ENCODE measurements at places on chromosomes 6 and 20. TPM values are rescaled to one million over a fixed set of nuclear protein-coding genes. Genes with fewer than 3 reads are reported as not detected.

GRCh38 chr6:83707829-83708545 lies 914 bp downstream of the SNAP91 start:
- DNase-seq = peak; percentile 10

DNA sequence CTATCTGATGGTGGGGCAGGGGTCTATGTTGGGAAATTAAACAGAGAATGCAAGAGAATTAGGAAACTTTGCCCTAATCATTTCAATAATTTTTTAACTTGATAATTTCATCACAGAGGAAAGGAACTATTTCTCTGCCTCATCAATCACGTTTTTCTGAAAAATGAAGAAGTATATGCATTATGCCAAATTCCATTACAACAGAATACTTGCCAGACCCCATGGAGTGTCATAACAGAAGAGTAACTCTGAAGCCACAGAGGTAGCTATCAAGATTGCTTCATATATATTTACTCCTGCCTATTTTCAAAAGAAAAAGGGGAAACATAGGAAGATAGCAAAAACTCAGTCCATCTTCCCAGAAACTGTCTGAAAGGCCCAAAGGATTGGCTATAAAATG lies 5.7 kb upstream of the USP49 start:
- DNase-seq = no peak

DNA sequence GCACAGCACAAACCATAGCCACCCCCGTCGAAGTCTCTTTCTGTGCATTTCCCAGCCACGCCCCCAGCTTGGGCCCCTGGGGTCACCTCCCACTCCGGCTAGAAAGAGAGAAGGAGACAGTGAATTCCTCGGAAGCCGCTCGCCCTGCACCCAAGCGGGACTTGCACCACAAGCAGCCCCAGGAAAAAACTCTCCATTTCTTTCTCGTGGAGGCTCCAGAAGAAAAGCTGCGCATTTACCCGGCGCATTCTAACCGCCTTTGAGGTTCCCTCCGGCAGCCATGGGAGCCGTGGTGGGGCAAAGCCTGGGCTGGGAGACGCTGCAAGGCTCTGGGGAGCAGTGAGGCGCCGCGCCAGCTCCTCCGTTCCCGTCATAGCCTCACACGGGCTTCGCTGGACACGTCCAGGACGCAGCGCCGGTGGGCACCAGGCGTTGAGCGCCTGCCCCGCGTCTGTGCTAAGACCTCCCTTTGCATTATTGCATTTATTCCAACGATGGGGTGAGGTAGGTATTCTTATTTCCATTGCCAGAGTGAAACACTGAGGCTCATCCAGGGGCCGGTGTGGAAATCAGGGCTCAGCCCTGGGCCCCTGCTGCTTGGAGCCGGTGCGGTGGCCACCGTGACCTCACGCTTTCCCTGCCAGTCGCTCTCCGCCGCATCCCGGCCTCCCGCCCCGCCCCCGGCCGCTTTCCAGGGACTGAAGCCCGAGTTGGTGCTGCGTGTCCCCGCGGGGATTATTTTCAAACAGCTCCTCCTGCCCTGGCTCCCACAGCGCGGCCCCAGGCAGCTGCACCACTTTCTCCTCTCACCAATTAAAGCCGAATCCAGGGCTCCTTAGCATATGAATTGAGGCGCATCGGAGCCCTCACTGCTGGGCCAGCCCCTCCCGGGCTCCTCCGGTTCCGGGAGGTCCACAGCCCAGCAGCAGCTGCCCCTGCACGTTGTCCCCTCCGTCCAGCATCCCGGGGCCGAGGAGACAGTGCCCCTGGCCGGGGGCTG lies 148.3 kb upstream of the AFDN start:
- DNase-seq = peak; percentile 71

- no peak for DNase-seq
Measured at GRCh38 chr6:106256201-106256968, 69.2 kb downstream of the ATG5 start.

DNA sequence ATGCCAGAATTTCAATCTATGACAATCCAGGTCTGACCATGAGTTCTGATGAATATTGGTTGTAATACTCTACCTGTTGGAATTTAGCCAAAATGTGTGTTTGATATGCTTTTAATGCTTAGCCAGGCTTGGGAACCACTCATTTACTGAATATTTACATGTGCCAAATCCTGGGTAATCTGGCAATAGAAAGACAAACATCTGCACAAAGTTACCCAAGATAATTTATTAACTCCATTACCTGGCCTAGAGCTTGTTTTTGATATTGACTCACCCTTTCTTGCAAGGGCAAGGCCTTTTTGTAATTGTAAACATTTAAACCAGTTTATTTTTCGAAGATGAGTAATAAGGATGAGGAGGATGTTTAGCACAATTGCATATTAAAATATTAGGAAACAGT lies 13.5 kb upstream of the CD2AP start:
- DNase-seq = no peak

- DNase-seq = no peak
Measured at GRCh38 chr20:39222101-39222500, 260.0 kb downstream of the DHX35 start.

- no peak for DNase-seq
Measured at GRCh38 chr6:74434171-74434570, 738.2 kb downstream of the CD109 start.

DNA sequence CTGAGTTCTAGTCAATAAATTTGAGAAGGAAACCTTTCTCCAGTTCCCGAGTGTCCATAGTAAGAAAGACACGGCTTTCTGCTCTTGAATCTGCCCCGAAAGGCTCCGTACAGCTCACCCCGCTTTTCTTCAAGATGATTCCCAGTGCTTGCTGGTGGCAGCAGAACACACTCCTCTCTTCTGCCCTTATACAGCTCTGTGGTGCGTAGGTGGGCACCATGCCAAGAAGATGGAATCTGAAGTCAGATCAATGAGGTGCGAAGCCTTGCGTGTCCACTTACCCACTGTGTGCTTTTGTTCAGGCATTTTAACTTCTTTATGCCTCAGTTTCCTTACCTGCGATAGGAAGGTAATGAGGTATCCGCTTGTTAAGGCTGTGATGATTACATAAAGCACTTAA lies 142.2 kb downstream of the WDR27 start:
- DNase-seq = no peak

DNA sequence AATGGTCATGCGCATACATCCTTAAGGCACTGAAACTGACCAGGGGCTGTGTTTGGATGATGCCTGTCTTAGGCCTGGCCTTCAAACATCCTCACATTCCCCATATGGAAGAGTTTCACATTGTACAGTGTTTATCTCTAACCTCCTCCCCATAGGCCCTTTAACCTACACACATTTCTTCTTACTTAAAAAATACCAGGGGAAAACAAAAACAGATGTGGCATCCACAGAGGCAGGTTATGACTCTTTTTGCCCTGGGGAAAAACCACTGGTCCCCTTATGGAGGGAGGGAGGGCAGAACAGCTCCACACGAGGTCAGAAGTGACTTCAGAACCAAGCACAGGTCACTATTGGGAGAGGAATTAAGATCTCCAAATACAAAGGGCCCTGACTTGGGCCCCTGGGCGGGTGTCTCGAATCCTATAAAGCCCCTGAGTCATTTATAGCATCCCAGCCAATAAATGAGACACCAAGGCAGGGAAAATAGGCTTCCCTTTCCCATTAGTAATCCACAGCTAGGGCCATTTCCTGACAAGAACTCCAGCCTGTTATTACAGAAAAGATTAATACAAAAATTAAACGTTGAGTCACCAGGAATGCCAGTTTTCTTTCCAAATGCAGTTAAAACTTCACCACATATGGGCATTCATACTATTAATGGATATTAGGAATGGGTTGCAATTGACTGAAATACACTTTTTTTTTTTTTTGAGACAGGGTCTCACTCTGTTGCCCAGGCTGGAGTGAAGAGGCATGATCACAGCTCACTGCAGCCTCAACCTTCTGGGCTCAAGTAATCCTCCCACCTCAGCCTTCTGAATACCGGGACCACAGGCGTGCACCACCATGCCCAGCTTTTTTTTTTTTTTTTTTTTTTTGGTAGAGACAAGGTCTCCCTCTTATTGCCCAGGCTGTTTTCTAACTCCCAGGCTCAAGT lies 107.2 kb downstream of the ATP9A start:
- no peak for DNase-seq

DNA sequence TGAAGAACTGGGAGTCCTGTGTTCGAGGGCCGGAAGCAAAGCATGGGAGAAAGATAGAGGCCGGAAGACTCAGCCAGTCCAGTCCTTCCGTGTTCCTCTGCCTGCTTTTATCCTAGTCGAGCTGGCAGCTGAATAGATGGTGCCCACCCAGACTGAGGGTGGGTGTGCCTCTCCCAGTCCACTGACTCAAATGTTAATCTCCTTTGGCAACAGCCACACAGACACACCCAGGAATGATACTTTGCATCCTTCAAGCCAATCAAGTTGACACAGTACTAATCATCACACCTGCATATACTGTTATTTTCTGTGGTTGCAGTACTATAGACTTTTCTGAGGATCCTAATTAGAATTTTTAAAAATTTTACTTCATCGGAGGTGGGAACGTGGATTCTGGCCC lies 21.3 kb downstream of the PCMTD2 start:
- no peak for DNase-seq

DNA sequence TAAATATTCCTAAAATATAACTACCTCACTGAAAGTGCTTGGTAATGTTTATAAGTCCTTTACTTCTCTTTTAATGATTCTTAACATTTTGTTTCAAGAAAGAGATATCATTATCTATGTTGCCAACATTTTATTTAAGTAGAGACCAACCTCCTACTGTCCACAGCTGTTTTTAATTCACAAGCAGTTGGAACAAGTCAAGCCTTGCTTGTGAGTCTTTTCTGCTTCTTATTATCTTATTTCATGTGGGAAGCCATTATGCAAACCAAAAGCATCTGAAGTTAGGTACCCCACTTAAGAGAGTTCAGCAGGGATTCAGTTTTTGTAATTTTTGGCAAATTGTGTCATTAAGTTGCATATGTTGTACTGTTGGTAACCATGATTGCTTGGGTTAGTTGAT lies 1714.5 kb downstream of the GRIK2 start:
- DNase-seq = no peak

DNA sequence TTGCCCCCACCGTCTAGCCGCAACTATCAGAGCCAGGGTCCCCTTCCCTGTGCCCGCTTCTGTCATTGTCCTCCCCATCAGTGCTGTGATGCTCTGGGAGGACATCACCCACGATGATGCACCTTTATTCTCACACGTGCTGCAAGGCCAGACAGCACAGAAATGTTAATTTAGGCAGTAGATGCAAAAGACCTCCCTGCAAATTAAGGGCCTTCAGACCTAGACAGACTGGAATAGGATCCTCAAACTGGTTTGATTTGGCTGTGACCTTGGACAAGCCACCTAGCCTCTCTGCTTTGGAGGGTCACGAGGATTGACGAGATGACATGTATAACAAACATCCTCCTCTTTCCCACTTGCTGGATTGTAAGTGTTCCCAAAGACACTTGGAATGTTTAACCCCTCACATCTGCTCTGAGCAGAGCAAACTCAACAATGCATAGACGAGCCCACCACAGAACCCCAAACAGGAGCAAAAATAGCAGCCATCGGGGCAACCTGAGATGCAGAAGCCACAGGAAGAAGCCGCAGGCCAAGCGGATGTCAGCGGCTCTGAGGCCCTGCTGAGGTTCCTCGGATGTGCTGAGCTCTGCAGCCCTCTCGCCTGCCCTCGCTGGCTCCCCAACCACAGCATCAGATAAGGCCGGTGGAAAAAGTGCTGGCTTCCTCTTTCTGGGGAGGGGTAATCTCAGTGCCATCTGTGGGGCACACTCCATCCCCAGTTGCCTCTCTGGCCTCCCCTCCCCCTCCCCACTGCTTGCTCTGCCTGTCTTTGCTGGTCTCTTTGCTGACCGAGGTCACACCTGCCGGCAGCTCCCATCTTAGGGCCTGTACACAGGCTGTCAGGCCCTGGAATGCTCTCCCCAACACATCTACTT lies 35.3 kb downstream of the TOX2 start:
- no peak for DNase-seq

DNA sequence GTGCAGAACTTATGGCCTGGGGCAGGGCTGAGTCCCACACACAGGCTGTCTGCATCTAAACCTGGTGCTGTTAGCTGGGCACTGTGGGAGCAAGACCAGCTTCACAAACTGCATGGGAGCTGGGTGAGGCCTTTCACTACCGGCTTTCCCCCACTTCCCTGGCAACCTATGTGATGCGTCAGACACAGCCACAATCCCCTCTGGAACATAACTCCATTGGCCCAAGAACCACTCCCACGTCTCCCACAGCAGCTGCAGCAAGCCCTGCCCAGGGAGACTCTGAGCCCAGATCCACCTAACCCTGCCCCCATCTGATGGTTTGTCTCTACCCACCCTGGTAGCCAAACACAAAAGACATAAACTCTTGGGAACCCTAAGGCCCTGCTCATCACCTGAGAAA lies 9.3 kb downstream of the WDR27 start:
- DNase-seq = no peak

- no peak for DNase-seq
Measured at GRCh38 chr6:83952830-83953229, 80.7 kb upstream of the MRAP2 start.

- no peak for DNase-seq
Measured at GRCh38 chr6:41200296-41200900, 551 bp downstream of the TREML2 start.

DNA sequence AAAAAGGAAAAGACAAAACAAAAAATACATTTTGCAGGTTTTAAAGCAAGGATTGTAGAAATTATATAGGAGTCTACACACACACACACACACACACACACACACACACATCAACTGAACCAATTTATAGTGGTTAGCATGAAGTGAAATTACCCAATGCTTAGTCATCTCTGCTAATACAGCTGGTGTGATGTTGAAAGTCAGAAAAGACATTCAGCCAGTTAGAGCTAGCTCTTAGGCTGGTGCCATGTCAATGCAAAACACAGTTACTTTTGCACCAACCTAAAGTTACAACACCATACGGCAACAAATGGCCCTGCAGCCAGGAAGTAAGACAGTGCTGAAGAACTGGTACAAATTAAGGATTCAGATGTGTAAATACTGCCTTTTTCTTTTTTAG lies 15.2 kb downstream of the FAM210B start:
- no peak for DNase-seq

DNA sequence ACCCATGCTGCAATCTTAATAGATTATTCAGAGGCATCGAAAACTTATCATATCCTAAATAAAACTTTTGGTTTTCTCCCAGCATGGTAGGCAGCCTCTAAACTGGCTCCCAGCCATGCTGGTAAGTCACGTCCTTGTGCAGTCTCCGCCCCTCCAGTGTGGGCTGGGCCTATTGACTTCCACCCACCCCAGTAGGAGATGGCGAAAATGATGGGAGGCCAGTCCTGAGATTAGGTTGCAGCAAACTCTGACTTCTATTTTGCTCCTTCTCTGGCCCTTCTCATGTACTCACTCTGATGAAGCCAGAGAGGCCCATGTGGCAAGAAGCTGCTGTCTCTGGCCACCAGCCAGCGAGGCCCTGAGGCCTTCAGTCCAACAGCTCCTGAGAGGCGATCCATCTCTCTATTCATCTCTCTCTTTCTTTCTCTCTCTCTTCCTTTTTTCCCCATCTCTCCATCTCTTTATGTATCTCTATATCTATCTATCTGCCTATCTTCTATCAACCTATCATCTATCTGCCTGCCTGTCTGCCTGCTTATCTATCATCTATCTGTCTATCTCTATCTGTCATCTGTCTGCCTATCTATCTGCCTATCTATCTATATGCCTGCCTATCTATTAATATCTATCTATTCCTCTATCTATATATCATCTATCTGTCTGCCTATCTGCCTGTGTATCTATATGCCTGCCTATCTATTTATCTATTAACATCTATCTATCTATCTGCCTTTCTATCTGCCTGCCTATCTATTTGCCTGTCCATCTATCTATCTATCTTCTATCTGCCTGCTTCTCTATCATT lies 52.7 kb upstream of the STX16 start:
- DNase-seq = peak; percentile 48

Gene GPR6
- total RNA-seq = not detected

Gene HEBP2
- total RNA-seq = 97.3 TPM

Gene EFCAB8
- total RNA-seq = not detected

Gene HEY2
- total RNA-seq = 58.6 TPM

Gene RFX6
- not detected for total RNA-seq

Gene ANGPT4
- not detected for total RNA-seq
